Brain (organoid and tissue), 16 donors: ENCODE measurements at places on chromosomes 5 and 9.

- no peak for DNase-seq
Observed at GRCh38 chr5:97044052-97044451, 98.4 kb downstream of the LIX1 start.

DNA sequence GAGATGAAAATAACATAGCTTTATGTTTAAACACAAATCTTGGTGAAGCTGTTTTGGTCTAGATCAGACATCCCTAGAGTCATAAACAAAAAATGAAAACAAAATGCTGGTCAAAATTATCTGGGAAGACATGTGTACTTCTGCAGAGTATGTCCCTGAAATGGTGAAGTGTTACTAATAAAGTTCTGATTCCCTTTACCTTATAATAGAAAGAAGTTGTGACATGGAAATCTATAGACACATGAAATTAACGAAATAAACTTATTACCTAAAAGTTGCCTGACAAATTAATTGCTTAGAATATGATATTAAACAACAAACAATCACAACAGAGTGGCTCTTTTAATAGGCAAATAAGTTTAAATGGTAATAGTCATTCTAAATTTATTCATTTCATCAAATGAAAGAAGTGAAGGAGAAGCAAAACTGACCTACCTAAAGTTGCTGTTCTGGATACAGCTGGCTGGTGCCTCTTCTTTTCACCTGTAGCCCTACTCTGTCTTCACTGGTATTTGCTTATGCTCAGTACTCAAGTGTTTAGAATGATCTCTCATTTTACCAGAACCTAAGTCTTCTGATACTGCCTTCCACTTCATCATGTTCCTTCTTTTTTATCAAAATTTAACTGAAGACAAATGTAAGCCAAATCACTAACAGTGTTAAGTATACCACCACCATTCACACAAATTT lies 38.8 kb downstream of the FNIP1 start:
- no peak for DNase-seq

- DNase-seq, result no peak
Observed at GRCh38 chr5:37709020-37709419, 130.8 kb downstream of the GDNF start.

DNA sequence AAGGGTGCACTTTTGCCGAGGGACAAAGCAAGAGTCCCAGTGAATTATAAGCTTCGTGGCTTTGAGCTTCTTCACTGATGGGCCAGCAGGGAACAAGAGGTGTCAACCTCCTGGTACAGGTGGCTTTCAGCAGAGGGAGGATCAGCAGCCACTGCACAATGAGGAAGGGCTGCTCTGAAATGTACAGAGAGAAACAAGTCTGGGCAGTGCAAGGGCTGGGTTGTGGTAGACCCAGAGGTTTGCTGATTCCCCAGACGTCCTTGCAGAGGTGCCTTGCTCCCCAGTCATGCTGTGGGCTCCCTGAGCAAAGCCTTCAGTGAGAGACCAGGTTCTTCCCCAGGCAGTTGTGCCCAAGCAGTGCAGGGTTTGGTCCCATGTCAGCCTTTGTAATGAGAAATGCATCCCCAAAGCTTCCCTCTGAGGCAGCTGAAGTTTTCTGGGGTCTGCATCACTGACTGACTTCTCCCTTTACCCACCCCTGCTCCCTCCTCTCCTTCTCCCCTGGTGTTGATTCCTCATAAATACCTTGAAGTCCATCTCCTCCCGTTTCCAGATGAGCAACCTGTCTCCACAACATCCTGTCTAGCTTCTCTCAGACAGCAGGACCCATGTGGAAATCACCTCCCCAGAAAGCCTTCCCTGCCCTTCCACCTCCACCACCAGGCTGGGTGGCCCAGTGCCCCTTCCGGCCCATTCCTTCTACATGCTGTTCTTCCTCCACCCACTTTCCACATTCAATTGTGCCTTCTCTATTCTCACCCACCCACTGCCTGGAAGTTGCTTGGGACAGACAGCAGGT lies 599.6 kb upstream of the ADAMTS16 start:
- DNase-seq, result no peak

GRCh38 chr9:123769719-123770118 lies 160.2 kb downstream of the DENND1A start:
- peak; percentile 78 for DNase-seq

GRCh38 chr5:10401498-10401897 lies 40.2 kb upstream of the ROPN1L start:
- no peak for DNase-seq

- DNase-seq, result peak; percentile 67
Observed at GRCh38 chr5:74895906-74896305, 29.7 kb upstream of the FAM169A start.

GRCh38 chr5:77358255-77359205 lies 133.6 kb downstream of the WDR41 start:
- DNase-seq, result no peak

DNA sequence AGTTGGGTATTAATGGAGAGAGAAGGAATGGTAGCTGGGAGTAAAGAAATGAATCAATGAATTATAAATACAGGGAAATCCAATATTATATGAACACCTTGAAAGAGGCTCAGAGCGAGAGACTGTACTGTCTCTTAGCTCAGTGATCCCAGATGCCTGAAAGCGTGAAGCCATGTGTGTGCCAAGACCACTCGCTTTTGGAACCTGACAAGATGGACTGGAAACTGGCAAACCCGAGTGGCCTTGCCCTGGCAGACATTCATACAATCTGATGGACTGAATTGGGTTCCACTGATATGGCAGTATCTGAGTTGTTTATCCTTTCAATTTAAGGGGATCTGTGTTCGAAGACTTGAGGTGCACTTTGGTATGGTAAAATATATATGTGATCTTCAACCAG lies 170.3 kb downstream of the ERCC6L2 start:
- DNase-seq, result no peak

DNA sequence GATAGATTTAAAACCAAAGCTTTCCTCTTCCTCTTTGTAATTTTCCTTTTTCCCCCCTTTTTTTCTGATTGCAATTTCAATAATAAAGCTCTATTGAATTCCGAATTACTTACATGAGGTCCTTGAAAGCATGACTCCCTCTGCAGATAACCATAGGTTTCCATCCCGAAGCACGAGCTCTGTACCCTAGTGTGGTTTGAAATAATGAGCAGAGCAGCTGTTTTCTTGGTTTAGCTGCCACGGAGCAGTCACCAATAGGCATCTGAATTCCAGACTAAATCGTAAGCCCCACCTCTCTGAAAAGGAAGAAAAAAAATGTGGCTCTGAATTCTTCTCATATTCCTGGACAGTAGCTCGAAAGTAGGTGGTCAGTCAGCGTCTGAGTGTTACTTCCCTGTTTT lies 18.5 kb upstream of the GNE start:
- DNase-seq, result no peak

DNA sequence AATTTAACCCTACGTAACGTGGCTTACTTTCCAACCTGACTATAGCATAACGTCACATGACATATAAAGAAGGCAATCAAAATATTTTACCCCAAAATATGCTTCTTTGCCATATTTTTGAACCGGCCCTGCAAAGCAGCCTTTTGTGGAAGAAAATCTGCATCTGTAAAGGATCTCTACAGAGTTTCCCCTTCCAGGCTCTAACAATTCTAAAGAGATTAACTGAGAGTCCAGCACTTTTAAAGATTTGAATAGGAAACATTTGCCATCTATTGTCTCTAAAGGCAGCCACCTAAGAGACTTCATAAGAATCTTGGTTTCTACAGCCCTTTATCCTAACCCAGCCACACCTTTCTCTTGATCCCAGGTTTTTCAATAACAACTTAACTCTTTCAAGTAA lies 22.7 kb downstream of the AP3B1 start:
- DNase-seq, result no peak
